ENCODE measurements at places on chromosomes 5 and 9.

- peak; percentile 4 for DNase-seq
Observed at GRCh38 chr5:83877911-83878706, 157.5 kb upstream of the HAPLN1 start.

GRCh38 chr5:125326150-125326510 lies 579.7 kb upstream of the ZNF608 start:
- DNase-seq, result peak; percentile 33

GRCh38 chr5:143738417-143739401 lies 73.3 kb upstream of the HMHB1 start:
- DNase-seq, result no peak

DNA sequence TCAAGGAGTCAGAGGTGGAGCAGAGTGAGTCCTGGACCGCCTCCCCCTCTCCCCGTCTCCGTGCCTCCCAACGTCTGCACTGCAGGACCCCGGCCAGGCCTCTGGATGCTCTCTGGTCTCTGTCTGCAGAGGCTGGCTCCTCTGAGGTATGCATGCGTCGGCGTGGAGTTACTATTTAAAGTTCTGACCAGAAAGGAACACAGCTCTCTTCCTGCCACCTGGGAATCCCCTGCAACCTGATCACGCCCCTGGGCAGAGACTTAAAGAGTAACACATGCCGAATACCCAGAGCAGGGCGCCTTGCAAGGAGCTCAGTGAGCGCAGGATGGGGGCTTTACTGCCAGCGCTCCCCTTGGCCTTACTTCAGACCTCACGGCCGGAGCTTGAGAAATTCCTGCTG lies 16.0 kb downstream of the ANXA6 start:
- DNase-seq, result no peak

DNA sequence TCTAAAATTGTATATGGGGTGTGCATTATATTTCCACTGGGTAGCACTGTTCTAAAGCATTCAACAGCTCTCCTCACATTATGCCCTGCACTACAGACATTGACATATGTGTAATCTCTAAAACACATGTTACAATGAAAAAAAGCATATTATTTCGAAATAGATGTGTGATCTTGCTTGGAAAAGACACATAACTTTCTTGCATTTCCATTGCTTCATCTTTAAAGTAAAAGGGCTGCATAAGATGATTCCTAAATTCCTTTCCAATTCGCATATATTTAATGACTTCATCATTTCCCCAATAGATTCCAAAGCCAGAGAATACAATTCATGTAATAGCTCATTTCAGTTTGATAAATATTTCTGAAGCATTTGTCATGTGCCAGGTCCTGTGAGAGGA lies 566.9 kb downstream of the PDE4D start:
- no peak for DNase-seq

GRCh38 chr5:112710896-112711295 lies 26.8 kb upstream of the APC start:
- DNase-seq, result no peak

DNA sequence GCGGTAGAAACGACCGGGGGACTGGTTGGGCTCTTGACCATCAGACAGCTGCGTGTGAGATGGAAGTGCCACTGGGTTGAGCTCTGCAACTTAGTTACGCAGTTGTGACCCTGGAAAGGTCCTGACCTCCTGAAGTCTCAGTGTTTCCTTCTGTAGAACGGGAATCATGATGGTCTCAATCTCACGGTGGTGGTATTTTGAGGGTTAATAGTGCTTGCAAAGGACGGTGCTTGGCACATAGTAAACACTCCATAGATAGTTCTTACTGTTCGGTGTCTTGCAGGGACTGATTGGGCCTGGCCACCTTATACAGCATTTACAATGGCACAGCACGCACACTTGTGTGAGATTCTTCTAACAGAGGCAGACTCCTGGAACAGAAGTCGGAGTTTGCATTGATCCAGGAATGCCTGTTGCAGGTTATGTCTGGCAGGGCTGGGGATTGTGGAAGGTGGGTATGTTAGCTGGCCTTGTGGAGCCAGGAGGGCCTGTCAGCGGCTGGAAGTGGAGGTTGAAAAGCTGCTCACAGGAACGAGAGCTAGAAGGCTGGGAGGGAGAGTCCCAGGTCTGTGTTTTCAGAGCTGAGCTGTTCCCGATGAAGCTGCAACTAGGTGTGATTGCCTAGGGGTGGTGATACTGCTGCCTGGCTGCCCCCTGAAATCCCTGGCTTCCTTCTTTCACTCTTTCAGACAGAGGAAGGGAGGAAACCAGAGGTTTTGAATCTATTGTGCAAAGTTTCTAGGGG lies 962 bp upstream of the TXN start:
- no peak for DNase-seq

DNA sequence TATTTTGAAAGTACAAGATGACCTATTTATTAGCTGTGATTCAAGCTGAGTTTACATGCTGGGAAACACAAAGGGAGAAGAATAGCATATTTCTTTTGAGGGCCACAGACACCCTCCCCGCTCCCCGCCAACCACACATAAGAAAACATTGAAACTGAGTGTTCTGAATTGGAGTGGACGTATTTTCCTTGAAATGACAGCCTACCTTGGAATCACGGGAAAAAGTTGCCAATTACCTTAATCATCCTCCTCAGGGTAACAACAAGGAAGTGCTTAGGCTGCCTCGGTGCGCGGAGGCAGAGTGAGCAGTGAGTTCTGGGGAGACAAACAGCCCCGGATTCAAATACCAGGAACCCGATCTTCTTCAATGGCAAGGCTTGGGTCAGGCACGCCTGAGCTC lies 31.4 kb downstream of the CFAP77 start:
- DNase-seq, result no peak

GRCh38 chr9:20442461-20443319 lies 179.6 kb downstream of the MLLT3 start:
- no peak for DNase-seq

- DNase-seq, result no peak
Observed at GRCh38 chr5:143652108-143652700, 159.8 kb upstream of the HMHB1 start.

DNA sequence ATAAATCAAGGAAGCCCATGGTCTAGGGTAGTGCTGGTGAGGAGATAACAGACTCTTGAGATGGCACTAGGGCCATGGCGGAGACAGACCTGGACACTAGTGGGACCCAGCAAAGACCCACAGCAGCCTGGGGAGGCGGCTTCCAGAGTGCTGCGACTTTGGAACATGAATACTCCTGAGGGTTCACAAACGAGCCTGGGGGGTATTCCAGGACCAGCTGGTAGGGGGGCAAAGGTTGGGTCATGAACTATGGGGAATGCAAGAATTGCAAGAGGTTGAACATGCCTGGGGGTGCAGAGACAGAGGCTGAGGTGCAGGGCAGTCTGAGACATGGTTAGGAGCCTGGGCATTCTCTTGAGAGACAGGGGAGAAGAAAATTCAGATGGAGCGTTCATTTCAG lies 43.8 kb upstream of the SPTLC1 start:
- no peak for DNase-seq

GRCh38 chr5:141493500-141494422 lies 4.9 kb downstream of the PCDHGC5 start:
- DNase-seq, result peak; percentile 65

- DNase-seq, result no peak
Observed at GRCh38 chr9:131396626-131397025, 2.7 kb downstream of the PRRC2B start.

DNA sequence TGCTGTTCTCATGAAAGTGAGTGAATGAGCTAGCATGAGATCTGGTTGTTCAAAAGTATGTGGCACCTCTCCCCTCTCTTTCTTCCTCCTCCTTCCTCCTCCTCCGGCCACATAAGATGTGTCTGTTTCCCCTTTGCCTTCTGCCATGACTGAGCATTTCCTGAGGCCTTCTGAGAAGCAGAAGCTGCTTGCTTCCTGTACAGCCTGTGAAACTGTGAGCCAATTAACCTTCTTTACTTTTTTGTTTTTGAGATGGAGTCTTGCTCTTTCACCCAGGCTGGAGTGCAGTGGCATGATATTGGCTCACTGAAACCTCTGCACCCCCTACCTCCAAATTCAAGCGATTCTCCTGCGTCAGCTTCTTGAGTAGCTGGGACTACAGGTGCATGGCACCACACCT lies 6.1 kb downstream of the S100Z start:
- no peak for DNase-seq

GRCh38 chr9:91177081-91177480 lies 184.6 kb downstream of the AUH start:
- no peak for DNase-seq

DNA sequence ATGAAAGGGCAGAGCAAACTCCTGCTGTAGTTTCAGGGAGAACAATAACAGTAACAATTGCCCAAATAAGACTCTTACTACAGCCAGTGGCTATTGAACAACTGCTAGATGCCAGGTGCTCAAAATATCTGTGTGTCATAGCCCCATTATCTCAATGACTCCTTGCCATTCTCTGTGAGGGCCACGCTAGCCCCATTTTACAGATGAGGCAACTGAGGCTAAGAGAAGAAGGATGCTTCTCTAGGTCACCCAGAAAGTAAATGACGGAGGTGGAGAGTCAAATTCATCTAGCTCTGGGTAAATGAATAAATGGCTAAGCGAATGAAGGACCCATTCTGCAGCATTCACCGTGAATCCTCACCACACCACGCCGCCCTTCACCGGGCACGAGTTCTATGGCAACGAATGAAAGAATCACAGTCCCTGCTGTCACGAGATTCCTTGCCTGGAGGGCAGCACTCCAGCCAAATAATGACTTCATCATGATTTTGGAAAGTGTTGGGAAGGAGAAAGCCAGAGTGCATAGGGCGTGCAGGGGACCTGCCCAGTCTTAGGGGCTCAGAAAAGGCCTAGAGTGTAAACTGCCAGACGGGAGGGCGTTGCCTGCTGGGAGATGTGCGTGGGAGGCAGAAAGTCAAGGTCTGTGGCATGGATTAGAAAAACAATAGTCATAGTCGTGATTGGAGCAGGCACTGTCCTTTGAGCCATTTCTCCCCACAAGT lies 147.2 kb downstream of the C9orf50 start:
- DNase-seq, result no peak

DNA sequence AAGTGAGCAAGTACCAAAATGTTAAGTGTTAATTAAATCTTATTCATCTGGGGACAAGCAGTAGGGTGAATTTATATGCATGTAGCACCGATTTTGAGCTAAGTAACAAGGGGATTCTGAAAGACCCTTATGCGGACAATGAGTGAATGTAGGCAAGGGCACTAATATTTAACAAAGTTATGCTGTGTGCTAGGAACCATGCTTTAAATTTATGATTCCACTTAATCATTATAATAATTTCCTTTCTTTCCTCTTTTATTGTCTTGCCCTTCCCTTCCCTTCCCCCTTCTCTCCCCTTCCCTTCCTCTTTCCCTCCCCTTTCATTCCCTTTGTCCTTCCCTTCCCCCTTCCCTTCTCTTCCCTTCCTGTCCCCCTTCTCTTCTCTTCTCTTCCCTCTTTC lies 25.7 kb upstream of the TNC start:
- no peak for DNase-seq

GRCh38 chr9:89388084-89388867 lies 70.0 kb downstream of the SECISBP2 start:
- DNase-seq, result peak; percentile 80

DNA sequence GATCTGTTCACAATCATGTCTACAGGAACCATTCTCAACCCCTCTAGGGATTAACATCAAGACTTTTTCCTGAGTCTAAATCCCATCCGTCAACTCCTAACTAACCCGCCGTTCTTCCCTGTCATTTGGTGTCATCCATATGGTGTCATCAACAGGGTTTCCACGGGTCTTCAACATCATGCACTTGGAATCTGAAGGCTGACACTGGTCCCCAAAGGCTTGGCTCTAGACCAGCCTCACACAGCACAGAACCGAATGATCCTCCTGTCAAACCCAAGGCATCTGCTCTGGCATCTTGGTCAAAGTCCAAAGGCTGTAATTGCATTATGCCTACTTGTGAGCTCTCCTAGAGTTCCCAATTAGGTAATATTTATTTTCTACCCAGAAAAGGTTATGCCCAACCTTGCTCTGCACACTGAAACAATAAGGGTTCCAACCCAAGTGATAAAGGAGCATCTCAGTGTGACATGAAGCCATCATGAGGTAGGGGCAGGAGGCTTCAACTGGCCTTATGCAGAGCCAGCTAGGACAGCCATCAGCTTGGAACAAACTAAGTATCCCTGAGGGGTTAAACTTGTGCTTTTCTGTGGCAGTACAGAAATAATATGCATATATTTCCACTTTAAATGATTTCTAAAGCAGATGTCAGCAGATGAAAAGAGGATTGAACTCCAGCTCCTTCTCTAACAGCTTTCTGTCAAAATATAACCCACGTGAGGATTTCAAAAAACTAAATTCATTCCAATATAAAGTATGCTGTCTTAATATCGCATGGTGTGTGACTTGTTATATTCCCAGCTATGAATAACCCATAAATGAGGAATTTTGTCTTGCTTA lies 13.9 kb downstream of the ENC1 start:
- DNase-seq, result no peak

DNA sequence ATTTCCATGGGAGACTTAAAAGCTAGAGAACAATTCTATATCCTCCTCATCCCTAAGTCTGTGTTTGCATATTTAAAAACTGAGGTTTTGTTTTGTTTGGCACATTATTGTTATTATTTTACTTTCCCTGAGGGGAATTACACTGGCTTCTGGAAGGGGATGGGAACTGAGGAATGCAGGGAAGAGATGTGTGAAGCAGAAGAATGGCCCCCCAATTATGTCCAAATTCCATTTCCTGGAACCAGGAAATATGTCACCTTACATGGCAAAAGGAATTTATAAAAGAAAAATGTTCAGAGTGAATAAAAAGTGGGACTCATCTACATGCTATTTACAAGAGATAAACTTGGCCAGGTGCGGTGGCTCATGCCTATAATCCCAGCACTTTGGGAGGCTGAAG lies 129.8 kb downstream of the MARCHF11 start:
- no peak for DNase-seq

- DNase-seq, result no peak
Observed at GRCh38 chr5:95915999-95916686, 45.5 kb downstream of the ELL2 start.

DNA sequence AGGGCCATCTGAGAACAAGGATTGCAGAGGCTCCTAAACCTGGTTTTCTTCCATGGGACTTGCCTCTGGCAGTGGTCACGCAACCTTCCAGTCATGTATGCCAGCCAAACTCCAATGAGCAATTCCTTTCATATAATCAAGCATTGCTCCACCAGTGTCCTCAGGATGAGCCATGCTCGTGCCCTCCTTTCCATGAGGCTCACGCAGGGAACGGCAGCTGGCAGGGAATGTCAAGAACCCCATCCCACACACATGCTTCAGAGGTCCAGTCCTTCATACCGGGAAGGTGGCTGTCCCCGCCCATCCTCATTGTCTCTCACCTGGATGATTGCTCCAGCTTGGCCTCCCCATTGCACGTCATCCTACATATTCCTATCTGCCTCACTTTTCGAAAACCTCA lies 13.4 kb upstream of the ZBTB34 start:
- no peak for DNase-seq

- DNase-seq, result no peak
Observed at GRCh38 chr9:108035487-108035886, 545.9 kb upstream of the KLF4 start.

- peak; percentile 18 for DNase-seq
Observed at GRCh38 chr5:67094476-67095300, 101.9 kb downstream of the CD180 start.

DNA sequence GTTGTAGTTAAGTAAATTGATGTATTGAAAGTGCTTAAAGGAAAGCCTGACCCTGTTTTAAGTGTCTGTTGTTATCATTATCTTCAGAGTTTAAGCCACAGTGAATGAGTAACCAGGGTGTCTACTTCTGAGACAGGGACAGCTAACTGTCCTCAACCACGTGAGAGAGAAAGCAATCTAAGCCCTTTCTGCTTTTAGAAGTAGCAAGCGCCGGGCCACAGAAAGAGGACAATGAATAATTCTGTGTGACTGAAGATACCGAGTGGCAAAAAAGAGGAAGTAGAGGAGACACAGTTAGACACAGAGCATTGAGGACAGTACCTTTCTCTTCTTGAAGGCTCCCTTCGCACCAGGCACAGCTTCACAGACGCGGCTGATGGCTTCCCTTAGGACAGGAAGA lies 86.3 kb downstream of the S1PR3 start:
- no peak for DNase-seq
